ENCODE measurements at places on chromosomes 3 and 15. TPM values are rescaled to one million over a fixed set of nuclear protein-coding genes. Genes with fewer than 3 reads are reported as not detected.

Gene OXSM
- 9.9 TPM for polyA plus RNA-seq

Gene LRTM1
- polyA plus RNA-seq = not detected

Gene LNP1
- 2.4 TPM for polyA plus RNA-seq

Gene USP50
- polyA plus RNA-seq = not detected

Gene RLBP1
- polyA plus RNA-seq = not detected

Gene FBXL22
- polyA plus RNA-seq = 0.70 TPM

Gene FOXB1
- polyA plus RNA-seq = not detected

Gene CACNA2D2
- polyA plus RNA-seq = 0.11 TPM

Gene NR1I2
- polyA plus RNA-seq = not detected

Gene SH2D7
- polyA plus RNA-seq = not detected

Gene GHSR
- not detected for polyA plus RNA-seq

Gene ROBO2
- polyA plus RNA-seq = 7.4 TPM

- no peak overlapping the region for H3K4me3 ChIP-seq
- DNase-seq = no peak
- no peaks in the 10 kb centered on the region for H3K4me1 ChIP-seq
- no peaks in the 10 kb centered on the region for H3K36me3 ChIP-seq
Observed at GRCh38 chr3:128567705-128568356, 74.8 kb upstream of the GATA2 start.

GRCh38 chr3:112582244-112582874 lies 20.5 kb downstream of the SLC35A5 start:
- no peak overlapping the region for H3K27ac ChIP-seq
- peaks cover 4% of the 10 kb centered on the region for H3K4me1 ChIP-seq
- H3K27me3 ChIP-seq = no peaks in the 10 kb centered on the region
- H3K4me3 ChIP-seq = no peak overlapping the region
- peak; percentile 80 for DNase-seq

GRCh38 chr3:48997714-48998637 lies 7.9 kb downstream of the P4HTM start:
- DNase-seq = no peak
- H3K4me1 ChIP-seq = no peaks in the 10 kb centered on the region
- no peaks in the 10 kb centered on the region for H3K27me3 ChIP-seq
- no peak overlapping the region for H3K27ac ChIP-seq
- H3K4me3 ChIP-seq = no peak overlapping the region

GRCh38 chr3:176935194-176935888 lies 261.9 kb downstream of the TBL1XR1 start:
- no peak overlapping the region for H3K4me3 ChIP-seq
- H3K27ac ChIP-seq = no peak overlapping the region
- H3K27me3 ChIP-seq = no peaks in the 10 kb centered on the region

- H3K27ac ChIP-seq = no peak overlapping the region
- no peaks in the 10 kb centered on the region for H3K36me3 ChIP-seq
- H3K4me1 ChIP-seq = no peaks in the 10 kb centered on the region
- DNase-seq = no peak
- no peak overlapping the region for H3K4me3 ChIP-seq
Observed at GRCh38 chr3:184030536-184030935, 1.0 kb upstream of the HTR3D start.

- H3K36me3 ChIP-seq = no peaks in the 10 kb centered on the region
- H3K4me1 ChIP-seq = peaks cover 3% of the 10 kb centered on the region
- no peak for DNase-seq
- no peak overlapping the region for H3K27ac ChIP-seq
- H3K4me3 ChIP-seq = no peak overlapping the region
- peaks cover 23% of the 10 kb centered on the region for H3K27me3 ChIP-seq
Observed at GRCh38 chr3:49636883-49637609, 37.1 kb upstream of the APEH start.

GRCh38 chr3:52221563-52222318 lies 3.7 kb downstream of the TLR9 start:
- H3K36me3 ChIP-seq = no peaks in the 10 kb centered on the region
- H3K4me1 ChIP-seq = peaks cover 3% of the 10 kb centered on the region
- H3K27ac ChIP-seq = no peak overlapping the region
- no peak overlapping the region for H3K4me3 ChIP-seq
- H3K27me3 ChIP-seq = no peaks in the 10 kb centered on the region

GRCh38 chr3:185330644-185331043 lies 32.3 kb upstream of the MAP3K13 start:
- no peak overlapping the region for H3K4me3 ChIP-seq
- DNase-seq = no peak
- H3K36me3 ChIP-seq = no peaks in the 10 kb centered on the region
- no peak overlapping the region for H3K27ac ChIP-seq

DNA sequence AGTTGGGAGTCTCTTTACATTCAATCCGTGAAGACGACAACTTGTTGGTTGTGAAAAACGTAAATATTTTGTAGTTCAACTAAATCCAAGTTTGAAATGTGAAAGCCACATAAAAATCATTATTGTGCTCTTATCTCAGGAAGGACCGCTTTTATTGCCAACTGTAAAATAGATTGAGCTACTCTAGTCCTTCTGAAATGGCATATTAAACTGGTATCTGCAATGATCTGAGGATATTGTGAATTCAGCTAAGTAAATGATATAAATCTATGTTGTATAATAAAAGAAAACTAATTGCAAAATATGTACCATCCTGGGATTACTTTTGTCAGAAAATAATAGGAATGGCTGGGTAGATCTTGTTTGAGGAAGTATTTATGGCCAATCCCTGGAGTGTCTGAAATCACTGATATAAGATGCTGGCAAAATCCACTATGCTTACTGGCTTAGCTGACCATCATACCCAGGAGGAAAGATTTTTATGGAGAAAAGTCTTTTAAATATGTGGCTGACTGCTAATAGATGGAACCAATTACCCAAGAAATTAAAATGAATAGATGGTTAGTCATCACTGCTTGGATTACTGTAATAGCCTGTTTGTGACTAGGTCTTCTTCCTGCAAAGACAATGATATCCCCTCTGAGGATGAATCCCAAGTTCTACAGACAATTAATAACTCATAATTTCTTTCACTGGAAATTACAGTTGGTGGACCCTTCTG lies 191.8 kb downstream of the SEMA6D start:
- H3K27ac ChIP-seq = no peak overlapping the region
- no peak overlapping the region for H3K4me3 ChIP-seq
- no peak for DNase-seq
- no peaks in the 10 kb centered on the region for H3K4me1 ChIP-seq

DNA sequence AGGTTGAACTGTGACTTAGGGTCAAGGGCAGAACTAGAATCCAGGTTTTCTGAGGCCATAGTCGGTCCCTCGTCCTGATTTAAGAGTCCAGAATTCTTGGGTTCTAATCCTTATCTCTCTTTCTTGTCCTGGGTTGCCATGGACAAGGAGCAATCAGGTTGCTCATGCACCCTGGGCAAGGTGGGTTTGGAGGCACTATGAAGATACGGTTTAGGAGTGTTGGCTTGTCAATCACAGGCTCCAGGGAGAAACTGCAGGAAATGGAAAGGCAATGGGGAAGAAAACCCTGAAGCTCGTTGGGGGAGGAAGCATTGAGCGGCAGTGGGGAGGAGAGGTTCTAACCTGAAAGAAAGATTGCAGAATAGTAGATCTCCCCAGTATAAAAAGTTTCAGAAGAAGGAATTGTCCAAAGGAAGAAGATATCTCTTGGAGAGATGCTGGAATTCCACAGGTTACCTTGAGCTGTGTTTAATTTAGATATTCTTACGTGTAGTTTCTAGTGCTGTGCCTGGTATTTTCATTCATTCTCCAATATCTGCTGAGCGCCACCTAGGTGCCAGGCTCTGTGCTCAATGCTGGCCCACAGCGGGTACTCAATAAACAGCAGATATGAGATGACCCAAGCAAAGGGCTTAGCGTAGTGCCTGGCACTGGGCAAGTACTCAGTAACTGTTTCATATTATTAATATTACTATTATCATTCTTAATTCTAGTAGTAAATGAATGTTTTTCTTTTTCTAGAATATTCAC lies 2.0 kb downstream of the ACAN start:
- 0 out of 2 replicates have a peak, but pooled peaks cover 2% of the 10 kb centered on the region for H3K4me1 ChIP-seq
- H3K4me3 ChIP-seq = no peak overlapping the region
- no peaks in the 10 kb centered on the region for H3K36me3 ChIP-seq

DNA sequence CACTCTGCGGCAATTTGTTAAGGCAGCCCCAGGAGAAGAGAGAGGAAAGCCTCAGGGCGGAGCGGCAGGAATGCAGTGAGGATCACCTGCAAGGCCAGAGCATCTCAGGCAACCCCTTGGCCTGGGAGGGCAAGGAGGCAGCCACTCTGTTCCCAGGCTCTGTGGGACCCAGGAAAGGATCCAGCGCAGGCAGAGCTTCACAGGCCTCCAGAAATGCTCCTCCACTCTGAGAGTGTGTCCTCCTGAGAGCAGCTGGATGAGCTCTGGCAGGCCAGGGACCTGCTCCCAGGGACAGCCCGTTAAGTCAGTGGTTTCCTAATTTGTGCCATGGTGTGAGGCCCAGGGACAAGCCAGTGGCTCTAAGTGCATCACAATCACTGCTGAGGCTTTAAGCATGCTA lies 35.2 kb downstream of the RAB6B start:
- H3K36me3 ChIP-seq = no peaks in the 10 kb centered on the region
- H3K27ac ChIP-seq = no peak overlapping the region
- no peaks in the 10 kb centered on the region for H3K4me1 ChIP-seq
- no peak for DNase-seq
- peaks cover 20% of the 10 kb centered on the region for H3K27me3 ChIP-seq

DNA sequence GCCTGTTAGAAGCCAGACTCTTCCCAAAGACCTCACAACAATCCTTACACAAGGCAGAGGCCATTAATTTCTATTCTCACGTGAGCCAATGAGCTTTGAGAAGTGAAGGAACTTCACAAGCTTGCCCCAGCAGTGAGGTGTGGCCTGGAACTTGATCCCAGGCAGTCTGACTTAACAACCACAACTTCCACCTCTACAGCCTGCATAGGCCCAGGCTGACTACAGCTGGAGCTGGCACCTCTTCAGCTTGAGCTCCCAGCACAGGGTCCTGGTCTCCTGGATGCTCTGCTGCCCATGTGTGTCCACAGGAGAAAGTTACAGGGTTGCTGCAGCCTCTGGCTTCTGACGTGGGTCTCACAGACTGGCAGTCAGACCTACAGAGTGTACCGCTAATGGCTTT lies 111.0 kb downstream of the ERC2 start:
- H3K4me1 ChIP-seq = no peaks in the 10 kb centered on the region
- no peak overlapping the region for H3K4me3 ChIP-seq
- no peak for DNase-seq
- no peaks in the 10 kb centered on the region for H3K27me3 ChIP-seq

DNA sequence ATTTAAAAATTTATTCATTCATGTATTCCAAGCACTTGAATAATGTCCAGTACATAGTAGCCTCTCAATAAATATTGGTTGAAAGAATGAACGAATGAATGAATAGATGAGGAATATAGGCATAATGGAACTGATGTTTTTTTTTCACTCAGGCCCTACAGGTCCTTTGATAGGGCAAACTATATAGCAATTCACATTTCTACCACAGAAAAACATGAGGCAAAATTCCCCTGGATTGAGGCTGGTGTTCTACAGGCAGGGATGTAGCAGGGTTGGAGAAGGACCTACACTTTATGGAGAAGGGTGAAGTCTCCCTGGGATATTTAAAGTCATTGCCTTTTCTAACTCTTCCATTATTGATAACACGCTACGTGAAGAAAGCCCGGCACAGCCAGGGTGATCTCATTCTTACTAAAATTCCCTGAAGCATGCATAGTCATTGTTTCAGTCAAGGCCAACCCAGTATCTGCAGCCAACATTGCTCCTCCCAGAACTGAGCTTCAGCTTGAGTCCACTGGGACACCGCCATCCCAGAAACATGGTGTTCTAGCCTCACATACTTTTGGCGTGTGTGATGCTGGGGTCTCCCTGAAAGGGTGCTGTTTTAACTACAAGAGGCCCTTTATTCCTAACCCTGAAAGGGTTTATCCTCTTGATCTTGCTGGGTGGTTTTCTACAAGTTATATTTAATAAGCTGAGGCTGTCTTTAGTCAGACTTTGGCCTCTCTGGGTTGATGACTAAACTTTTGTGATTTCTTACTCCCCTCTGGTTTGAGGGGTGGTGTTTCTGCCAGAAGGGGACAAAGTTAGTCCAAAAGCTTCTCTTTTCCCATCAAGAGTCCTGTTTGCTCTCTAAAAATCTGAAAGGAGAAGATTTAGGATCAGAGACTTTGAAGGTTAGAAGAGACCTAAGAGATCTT lies 25.9 kb upstream of the FBN1 start:
- H3K4me1 ChIP-seq = peaks cover 14% of the 10 kb centered on the region
- no peak overlapping the region for H3K4me3 ChIP-seq
- no peaks in the 10 kb centered on the region for H3K27me3 ChIP-seq

DNA sequence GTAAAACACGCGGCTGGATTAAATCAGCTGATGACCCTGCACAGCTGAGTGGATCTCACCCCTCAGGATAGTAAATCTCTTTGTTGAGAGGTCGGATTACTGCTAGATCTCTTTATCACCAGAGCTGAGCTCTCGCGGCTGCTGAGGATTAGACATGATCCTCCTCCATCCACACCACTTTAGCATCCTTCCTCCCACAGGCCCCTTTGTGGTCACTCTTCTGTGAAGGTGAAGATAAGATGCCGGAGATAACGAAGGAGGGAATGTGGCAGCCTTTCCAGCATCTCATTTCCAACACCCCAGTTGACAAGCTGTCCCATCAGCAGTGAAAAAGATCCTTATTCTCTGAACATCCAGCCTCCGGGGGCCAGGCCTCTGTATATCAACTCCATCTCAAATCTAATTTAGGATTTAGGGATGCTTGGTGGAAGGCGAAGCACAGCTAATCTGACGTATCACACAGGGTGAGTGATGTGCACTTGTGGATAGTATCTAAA lies 47.5 kb upstream of the SELENOK start:
- H3K4me1 ChIP-seq = no peaks in the 10 kb centered on the region
- no peaks in the 10 kb centered on the region for H3K27me3 ChIP-seq
- no peaks in the 10 kb centered on the region for H3K36me3 ChIP-seq
- H3K27ac ChIP-seq = no peak overlapping the region

DNA sequence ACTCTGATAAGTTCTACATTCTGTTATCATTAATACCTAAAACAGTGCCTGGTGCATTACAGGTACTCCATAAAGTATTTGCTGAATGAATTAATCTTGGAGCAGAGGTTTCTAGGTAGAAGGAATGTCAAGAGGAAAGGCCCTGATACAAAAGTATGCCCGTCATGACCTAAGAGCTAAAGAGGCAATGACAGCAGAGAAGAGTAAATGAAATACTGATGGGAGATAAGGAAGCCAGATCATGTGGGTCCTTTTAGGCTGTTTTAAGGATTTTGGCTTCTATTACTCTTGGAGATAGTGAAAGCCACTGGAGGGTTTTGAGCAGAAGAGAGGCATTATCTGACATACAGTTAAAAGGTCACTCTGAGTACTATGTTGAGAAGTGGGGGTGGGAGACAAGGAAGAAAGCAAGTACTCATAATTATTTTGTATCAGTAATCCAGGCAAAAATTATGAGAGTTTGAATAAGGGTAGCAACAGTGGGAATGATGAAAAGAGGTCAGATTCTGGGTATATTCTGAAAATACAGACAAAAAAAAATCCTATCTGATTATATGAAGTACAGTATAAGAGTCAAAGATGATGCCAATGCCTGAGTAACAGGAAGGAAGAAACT lies 48.3 kb downstream of the DENND4A start:
- 0 out of 2 replicates have a peak, but pooled peaks cover 3% of the 10 kb centered on the region for H3K36me3 ChIP-seq
- no peak for DNase-seq
- H3K27ac ChIP-seq = no peak overlapping the region
- no peaks in the 10 kb centered on the region for H3K4me1 ChIP-seq

GRCh38 chr3:11602886-11603527 lies 40.7 kb downstream of the VGLL4 start:
- peak overlapping the region; percentile 100 for H3K27ac ChIP-seq
- peaks cover 33% of the 10 kb centered on the region for H3K4me1 ChIP-seq
- DNase-seq = no peak
- H3K4me3 ChIP-seq = no peak overlapping the region

GRCh38 chr3:36909181-36909580 lies 35.7 kb downstream of the TRANK1 start:
- no peak overlapping the region for H3K4me3 ChIP-seq
- peaks cover 16% of the 10 kb centered on the region for H3K4me1 ChIP-seq

All from IMR-90 (cell line).